Breast epithelium (tissue), 4 donors: ENCODE measurements at places on chromosomes 3 and 15. TPM values are rescaled to one million over a fixed set of nuclear protein-coding genes. Genes with fewer than 3 reads are reported as not detected.

GRCh38 chr3:81472600-81473362 is 288.7 kb downstream of the GBE1 start:
- H3K36me3 ChIP-seq = no peaks in the 10 kb centered on the region
- no peak for DNase-seq
- no peak overlapping the region for H3K4me3 ChIP-seq

The SCAANT1 gene
- total RNA-seq = not detected

- H3K27me3 ChIP-seq = no peaks in the 10 kb centered on the region
- H3K27ac ChIP-seq = no peak overlapping the region
- no peaks in the 10 kb centered on the region for H3K4me1 ChIP-seq
- no peak overlapping the region for H3K4me3 ChIP-seq
- no peak for DNase-seq
Observed at GRCh38 chr3:160935413-160936095, 169.6 kb downstream of the B3GALNT1 start.

GRCh38 chr3:27628026-27628750 is 93.9 kb downstream of the EOMES start:
- no peak for DNase-seq
- no peak overlapping the region for H3K4me3 ChIP-seq
- H3K4me1 ChIP-seq = no peaks in the 10 kb centered on the region
- H3K27ac ChIP-seq = no peak overlapping the region
- no peaks in the 10 kb centered on the region for H3K36me3 ChIP-seq

The THSD4 gene
- 0.64 TPM for total RNA-seq

DNA sequence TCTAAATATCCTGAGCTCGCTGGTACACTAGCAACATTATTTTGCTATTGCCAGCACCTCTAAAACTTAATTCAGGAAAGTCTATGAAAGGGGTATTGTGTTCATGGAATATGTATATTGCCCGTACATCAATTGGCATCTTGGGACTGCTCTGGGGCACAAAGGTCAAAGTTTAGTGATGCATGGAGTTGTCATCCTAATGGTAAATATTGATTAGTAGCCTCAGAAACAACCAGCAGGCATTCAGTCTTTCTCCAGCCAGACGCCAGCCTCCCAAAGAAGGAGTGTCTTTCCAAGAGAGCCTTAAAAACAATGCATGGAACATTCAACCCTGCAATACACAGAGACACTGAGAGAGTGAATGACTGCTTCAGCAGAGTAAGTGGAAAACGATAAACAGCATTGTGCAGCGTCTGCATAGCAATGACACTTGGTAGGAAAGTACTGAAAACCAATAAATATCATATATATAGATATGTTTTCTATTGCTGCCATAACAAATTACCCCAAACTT is 377.3 kb downstream of the SHQ1 start:
- H3K27ac ChIP-seq = no peak overlapping the region
- H3K4me3 ChIP-seq = no peak overlapping the region
- H3K27me3 ChIP-seq = no peaks in the 10 kb centered on the region
- no peak for DNase-seq

The PIGBOS1 gene
- 12.7 TPM for total RNA-seq

The PLA2G4B gene
- total RNA-seq = 10.2 TPM

GRCh38 chr3:164459521-164460151 is 618.7 kb downstream of the SI start:
- H3K27ac ChIP-seq = no peak overlapping the region
- no peaks in the 10 kb centered on the region for H3K4me1 ChIP-seq
- no peak overlapping the region for H3K4me3 ChIP-seq
- DNase-seq = no peak
- no peaks in the 10 kb centered on the region for H3K27me3 ChIP-seq
- H3K36me3 ChIP-seq = no peaks in the 10 kb centered on the region

The TM4SF18 gene
- total RNA-seq = 25.9 TPM

DNA sequence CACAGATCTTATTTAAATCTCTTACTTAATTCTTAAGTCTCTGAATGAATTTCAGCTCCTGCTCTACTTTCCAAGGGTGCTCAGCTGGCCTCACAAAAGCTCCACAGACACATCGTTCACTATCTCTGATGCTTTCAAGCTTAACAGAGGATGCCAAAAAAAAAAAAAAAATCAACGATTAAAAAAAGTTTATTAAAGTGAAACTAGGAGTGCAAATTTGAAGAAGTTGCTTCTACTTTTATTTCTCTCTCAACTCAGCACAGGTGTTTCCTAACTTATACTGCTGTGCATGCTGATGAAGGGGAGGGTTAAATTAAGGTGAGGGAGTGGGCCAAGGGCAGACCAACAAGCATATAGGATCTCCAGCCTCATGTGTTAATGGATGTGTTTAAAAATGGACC is 157.2 kb downstream of the TIGIT start:
- no peaks in the 10 kb centered on the region for H3K27me3 ChIP-seq
- peaks cover 6% of the 10 kb centered on the region for H3K4me1 ChIP-seq
- peak overlapping the region; percentile 8 for H3K4me3 ChIP-seq
- H3K36me3 ChIP-seq = no peaks in the 10 kb centered on the region

GRCh38 chr3:18370672-18371071 is 54.5 kb downstream of the SATB1 start:
- H3K4me3 ChIP-seq = no peak overlapping the region
- no peaks in the 10 kb centered on the region for H3K36me3 ChIP-seq

The LMLN gene
- total RNA-seq = 12.0 TPM

DNA sequence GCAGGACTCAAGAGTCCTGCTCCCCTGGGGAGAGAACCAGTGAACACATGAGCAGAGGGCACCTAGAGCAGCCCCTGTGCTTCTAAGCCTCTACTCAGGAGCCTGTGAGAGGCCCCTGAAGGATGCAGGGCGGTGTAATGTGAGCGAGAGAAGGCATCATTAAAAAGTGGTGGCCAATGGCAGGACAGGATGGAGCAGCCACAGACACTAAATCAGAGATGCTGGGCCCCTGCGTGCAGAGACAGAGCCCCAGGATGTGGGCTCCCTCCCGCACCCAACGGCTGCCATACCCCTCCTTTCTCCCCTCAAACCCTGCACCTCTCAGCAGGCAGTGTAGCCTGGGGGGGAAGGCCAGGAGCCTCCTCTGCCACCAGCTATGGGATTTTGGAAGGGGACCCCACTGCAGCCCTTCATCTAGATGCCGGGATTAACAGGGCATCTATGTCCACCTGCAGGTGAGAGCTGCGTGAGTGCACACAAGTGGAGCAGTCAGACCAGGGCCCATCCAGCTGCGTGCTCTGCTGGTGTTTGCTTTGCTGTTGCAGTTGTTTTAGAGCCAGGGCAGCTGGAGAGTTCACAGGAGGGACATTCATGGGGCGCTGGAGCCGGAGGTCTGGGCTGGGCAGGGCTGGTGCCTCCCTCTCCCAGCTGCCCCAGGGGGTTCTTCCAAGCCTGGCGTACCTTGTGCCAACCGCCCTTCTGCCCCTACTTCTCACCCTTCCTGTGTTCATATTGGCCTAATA is 5.1 kb upstream of the IQSEC1 start:
- DNase-seq = no peak
- peaks cover 26% of the 10 kb centered on the region for H3K27me3 ChIP-seq
- H3K36me3 ChIP-seq = no peaks in the 10 kb centered on the region
- no peak overlapping the region for H3K27ac ChIP-seq
- H3K4me3 ChIP-seq = no peak overlapping the region

- no peak overlapping the region for H3K4me3 ChIP-seq
- H3K36me3 ChIP-seq = no peaks in the 10 kb centered on the region
- no peak for DNase-seq
- no peaks in the 10 kb centered on the region for H3K4me1 ChIP-seq
Observed at GRCh38 chr3:21520106-21520963, 230.7 kb downstream of the ZNF385D start.

The TRIM42 gene
- not detected for total RNA-seq

DNA sequence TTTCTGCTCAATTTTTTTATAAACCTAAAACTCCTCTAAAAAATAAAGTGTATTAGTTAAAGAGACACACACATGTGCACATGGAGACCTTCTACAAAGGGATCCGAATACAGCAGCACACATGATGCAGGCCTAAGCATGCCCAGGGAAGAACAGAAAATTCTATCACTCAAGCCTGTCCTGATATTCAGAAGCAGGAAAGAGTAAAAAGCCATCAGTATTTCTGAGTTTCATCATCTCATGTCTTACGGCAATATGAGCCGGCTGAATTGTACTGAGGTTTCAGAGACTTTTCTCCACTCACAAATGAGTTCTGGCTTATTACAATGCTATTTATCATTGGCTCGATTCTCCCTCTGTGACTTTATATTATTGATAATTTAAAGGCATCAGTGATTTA is 97.5 kb downstream of the CADPS start:
- H3K36me3 ChIP-seq = no peaks in the 10 kb centered on the region
- no peaks in the 10 kb centered on the region for H3K27me3 ChIP-seq
- no peak overlapping the region for H3K27ac ChIP-seq
- H3K4me1 ChIP-seq = no peaks in the 10 kb centered on the region
- no peak for DNase-seq
